ENCODE measurements at places on chromosomes 7 and 10.

- DNase-seq, result no peak
These were observed 34.3 kb upstream of the ZNF32 start for GRCh38 chr10:43682956-43683355.

DNA sequence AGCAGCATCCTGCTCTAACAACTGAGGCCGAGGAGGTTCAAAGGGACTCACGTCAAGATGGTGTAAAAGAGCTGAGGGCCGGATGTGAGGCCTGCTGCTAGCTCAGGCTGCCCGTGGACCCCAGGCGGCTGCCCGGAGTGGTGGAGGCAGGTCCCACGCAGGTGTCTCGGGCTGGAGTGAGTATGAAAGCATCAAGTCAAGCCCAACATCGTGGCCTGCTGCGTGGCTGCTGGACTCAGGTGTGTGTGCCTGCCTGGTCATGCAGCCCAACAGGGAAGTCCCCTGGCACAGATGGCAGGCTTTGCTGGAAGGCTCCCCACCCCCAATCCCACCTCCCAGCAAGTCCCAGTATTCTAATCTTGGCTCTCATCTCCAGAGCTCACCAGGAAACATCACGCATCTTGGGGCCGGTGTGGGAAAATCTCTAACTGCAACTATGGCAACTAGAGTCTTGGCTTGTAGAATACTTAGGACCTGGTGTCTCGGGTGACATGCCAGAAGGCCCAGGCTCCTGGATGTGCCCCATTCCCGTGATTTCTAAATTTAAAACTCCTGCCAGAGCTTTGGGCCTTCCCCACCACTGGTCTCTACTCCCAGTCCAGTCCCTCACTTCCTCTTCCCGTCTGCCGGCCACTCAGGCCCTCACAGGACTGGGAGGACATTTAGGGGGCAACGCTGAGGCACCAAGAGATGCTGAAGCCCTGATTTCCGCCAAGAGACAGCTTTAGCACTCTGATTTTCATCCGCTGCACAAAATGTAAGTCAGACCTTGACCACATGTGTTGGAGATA lies 85.9 kb downstream of the PRKAG2 start:
- no peak for DNase-seq

DNA sequence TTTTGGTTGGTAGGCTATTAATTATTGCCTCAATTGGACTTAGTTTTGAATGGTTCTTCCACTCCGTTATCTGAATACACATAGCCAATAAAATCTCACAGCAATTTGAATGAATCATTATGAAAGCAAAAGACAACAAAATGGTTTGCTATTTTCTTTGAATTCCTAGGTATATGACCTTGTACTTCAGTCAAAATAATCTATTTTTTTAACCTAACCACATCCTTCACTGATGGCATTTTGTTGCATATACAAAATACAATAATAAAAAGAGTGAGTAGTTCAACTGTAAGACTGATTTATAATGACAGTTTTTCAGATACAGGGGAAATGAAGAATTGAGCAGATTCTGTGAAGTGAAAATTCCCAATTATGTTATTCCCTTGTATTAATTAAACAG lies 433.1 kb downstream of the HTR7 start:
- no peak for DNase-seq

DNA sequence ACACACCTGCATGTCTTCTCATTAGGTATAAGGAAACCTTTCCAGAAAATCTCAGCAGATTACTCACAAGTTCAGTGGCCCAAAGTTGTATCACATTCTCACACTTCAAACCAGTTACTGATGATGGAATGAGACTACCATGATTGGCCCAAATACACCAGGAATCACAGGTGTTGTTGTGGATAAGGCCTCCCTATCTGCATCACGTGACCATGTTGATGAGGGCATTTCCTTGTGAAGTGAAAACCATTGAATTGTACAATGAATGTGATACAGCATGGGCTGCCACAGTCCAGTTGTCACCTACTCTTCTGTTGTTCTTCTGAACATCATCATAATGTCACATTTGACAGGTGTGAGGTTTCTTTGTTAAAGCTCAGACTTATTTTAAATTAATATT lies 431.7 kb downstream of the AUTS2 start:
- DNase-seq, result no peak

GRCh38 chr7:39414224-39415035 lies 151.8 kb upstream of the YAE1 start:
- peak; percentile 4 for DNase-seq

DNA sequence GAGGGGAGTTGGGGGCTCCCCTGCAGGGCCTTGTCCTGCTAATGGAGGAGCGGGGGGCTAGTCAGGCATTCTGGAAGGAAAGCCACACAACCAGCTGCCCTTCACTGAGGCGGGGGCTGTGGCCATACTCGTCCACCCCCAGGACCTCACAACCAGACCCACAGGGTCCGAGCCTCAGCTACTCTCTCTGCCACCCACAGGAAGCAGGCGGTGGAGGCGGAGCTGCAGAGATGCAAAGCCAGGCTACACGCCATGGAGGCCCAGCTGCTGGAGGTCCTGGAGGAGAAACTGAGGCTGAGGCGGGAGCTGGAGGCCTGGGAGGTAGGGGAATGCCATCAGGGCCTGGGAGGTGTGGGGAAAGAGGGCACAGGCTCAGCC lies 3.1 kb downstream of the ABHD11 start:
- no peak for DNase-seq

DNA sequence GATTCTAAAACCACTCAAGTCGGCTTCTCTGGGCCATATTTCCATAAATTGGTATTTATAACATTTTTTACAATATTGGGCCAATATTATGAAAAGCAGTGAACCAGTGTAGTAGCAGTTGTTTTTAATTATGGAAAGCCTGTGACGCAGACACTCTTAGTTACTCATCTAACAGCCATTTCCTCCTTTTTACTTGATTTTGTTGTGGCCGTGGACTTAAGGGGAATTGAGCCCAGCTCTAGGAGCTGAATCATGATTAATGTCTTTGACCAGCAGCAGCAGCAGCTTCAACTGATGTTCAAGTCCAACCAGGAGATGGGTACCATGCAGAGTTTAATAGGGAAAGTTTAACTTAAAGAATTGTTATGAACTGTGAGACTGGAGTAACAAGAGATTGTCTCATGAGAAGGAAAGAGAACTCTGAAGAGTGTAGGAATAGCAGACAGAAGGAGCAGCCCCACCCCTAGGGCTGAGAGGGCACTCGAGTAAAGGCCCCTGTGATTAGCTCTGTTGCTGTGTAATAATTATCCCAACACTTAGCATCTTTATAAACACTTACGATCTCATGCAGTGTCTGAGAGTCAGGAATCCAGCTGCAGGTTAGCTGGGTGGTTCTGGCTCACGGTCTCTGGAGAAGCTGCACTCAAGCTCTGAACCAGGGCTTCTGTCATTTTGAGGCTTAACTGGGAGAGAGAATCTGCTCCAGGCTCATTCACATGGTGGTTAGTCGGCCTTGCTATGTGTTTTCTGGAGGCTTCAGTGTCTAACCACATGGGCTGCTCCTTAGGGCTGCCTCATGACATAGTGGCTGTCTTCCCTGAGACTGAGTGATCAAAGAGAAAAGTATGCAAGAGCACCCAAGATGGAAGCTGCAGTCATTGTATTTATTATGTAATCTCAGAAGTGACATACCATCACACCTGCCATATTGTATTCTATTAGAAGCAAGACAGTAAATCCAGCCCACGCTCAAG lies 4.6 kb downstream of the LANCL2 start:
- no peak for DNase-seq
